ENCODE measurements at places on chromosomes 5 and 9. TPM values are rescaled to one million over a fixed set of nuclear protein-coding genes. Genes with fewer than 3 reads are reported as not detected.

HDHD3 gene
- total RNA-seq, result 30.8 TPM

SH3PXD2B gene
- 68.9 TPM for total RNA-seq

PCDHGA10 gene
- total RNA-seq, result 30.7 TPM

GRCh38 chr5:157721159-157721558 lies 10.1 kb upstream of the THG1L start:
- no peak for DNase-seq
- no peak overlapping the region for H3K4me3 ChIP-seq
- peaks cover 4% of the 10 kb centered on the region for H3K4me1 ChIP-seq
- no peak overlapping the region for H3K27ac ChIP-seq
- no peaks in the 10 kb centered on the region for H3K36me3 ChIP-seq

GRCh38 chr9:72779614-72780013 lies 173.2 kb downstream of the ALDH1A1 start:
- no peaks in the 10 kb centered on the region for H3K4me1 ChIP-seq
- no peaks in the 10 kb centered on the region for H3K36me3 ChIP-seq
- no peak overlapping the region for H3K4me3 ChIP-seq
- no peak overlapping the region for H3K27ac ChIP-seq
- H3K27me3 ChIP-seq, result peaks cover 2% of the 10 kb centered on the region

DNA sequence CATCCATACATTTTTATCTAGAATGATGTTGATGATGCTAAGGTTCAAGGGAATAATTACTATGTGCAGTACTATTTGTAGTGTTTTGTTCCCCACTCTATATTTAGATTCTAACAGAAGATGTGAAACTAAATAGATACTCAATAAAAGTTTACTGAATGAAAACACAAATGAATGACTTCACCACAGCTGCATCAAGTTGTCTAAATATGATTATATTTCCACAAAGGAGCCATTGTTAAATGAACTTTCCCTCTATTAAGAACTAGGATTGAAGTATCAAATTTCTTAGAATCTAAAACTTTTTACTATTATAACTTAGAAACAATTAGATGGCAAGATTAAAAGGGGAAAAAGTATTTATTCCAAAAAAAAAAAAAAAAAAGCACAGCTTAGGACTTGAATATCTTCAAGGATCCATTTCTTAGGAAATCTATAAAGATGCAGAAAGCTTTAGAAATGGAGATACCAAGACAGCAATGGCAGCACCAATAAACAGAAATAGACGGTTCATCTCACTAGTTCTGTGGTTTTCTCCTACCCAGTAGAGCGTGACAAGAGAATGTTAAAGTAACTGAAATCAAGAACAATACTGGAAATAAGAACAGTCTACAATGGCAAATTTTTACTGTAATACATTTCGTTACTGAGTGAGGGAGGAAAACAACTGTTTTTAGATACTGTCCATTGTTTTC lies 347.6 kb downstream of the EBF1 start:
- H3K4me3 ChIP-seq, result no peak overlapping the region
- H3K4me1 ChIP-seq, result no peaks in the 10 kb centered on the region
- no peak overlapping the region for H3K27ac ChIP-seq
- peaks cover 23% of the 10 kb centered on the region for H3K27me3 ChIP-seq
- no peaks in the 10 kb centered on the region for H3K36me3 ChIP-seq

- no peaks in the 10 kb centered on the region for H3K27me3 ChIP-seq
- H3K4me1 ChIP-seq, result peaks cover 11% of the 10 kb centered on the region
- H3K4me3 ChIP-seq, result no peak overlapping the region
- H3K36me3 ChIP-seq, result peaks cover 20% of the 10 kb centered on the region
Measured at GRCh38 chr5:150361301-150361700, 3.8 kb downstream of the TCOF1 start.

DNA sequence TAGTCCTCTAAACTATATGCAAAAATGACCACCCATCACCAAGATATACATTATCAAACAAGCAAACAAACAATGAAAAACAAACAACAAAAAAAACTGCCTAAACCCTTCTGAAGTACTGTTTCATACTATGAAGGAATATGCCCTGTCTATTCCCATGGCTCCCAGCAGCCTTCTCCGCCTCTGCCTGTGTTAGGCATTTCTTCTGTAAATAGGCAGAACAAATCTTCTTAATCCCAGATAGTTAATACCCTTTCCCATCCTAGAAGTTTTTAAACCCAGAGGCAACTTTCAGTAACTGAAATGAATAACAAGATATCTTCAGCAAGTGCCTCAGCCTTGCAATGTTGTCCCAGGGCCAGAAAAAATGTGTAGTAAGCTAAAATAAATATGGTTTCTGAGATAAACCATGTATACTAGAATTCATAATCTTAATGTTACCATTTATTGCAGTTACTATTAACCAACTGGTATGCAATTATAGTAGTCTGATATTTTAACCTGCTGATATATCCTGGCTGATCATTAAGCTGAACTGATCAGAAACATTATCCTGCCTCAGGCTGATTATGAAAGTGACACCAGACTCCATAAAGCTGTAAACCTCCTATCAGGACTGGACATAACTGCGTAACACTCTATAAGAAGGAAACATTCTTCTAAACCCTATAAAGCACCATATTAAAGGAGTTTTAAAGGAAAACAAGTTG lies 68.5 kb downstream of the ANKRD31 start:
- H3K4me3 ChIP-seq, result no peak overlapping the region
- H3K27ac ChIP-seq, result no peak overlapping the region
- H3K36me3 ChIP-seq, result no peaks in the 10 kb centered on the region
- no peak for DNase-seq
- H3K27me3 ChIP-seq, result no peaks in the 10 kb centered on the region

- no peaks in the 10 kb centered on the region for H3K27me3 ChIP-seq
- H3K4me1 ChIP-seq, result no peaks in the 10 kb centered on the region
- no peak for DNase-seq
Measured at GRCh38 chr5:165723931-165724330, 2218.5 kb downstream of the MAT2B start.

GRCh38 chr9:116888066-116888465 lies 201.0 kb downstream of the TRIM32 start:
- peaks cover 2% of the 10 kb centered on the region for H3K27me3 ChIP-seq
- H3K36me3 ChIP-seq, result no peaks in the 10 kb centered on the region
- H3K27ac ChIP-seq, result no peak overlapping the region
- DNase-seq, result no peak
- no peak overlapping the region for H3K4me3 ChIP-seq
- H3K4me1 ChIP-seq, result no peaks in the 10 kb centered on the region

DNA sequence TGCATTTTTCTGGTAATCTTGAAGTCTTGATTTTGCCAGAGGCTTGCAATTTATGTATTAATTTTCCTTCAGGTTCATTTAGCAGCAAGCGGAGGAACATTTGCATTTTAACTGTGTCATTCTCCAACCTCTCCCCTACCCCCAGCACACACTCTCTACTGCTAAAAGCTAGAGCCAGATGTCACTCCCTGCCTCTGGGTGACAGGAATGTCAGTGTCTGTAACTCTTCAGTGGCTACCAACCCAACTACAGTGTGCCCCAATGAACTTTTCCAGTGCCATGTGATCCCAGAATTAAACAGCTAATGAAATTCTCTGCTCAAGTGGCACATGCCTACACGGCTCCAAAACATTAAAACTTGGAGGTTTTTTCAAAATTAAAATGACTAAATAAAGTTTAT lies 260.3 kb downstream of the GOLPH3 start:
- peaks cover 10% of the 10 kb centered on the region for H3K4me1 ChIP-seq
- H3K27ac ChIP-seq, result no peak overlapping the region
- H3K36me3 ChIP-seq, result no peaks in the 10 kb centered on the region
- no peak overlapping the region for H3K4me3 ChIP-seq
- no peaks in the 10 kb centered on the region for H3K27me3 ChIP-seq

DNA sequence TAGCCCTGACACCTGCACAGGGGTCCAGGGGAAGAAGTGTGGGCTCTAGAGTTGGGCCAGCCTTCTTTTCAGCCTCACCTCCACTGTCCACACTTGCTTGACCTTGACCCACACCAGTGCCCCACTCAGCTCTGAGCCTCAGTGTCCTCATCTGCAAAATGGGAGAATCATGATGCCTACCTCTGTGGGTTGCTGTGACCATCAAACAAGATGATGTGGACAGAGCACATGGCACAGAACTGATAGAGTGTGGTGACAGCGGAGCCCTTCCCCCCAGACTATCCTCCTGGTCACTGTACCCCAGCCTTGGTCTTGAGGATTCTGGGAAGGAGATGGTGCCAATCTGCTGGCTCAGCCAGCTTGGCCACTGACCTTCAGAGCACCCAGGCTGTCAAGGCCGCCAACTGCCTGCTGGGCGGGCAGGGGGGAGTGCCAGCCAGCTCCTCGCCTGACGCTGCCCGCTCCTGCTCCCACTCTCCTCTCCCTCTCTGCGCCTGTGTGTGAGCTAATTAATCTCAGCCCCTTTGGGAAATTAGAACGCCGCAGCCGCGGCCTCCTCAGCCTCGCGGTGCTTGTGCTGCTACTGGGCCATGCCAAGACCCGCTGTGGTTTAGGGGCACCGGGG lies 16.7 kb downstream of the CXXC5 start:
- no peak overlapping the region for H3K27ac ChIP-seq
- peaks cover 34% of the 10 kb centered on the region for H3K4me1 ChIP-seq
- H3K27me3 ChIP-seq, result no peaks in the 10 kb centered on the region
- no peak for DNase-seq
